ENCODE measurements at places on chromosomes 12 and 14.

- DNase-seq, result no peak
These were observed 300.5 kb downstream of the PRKD1 start for GRCh38 chr14:29627137-29627536.

DNA sequence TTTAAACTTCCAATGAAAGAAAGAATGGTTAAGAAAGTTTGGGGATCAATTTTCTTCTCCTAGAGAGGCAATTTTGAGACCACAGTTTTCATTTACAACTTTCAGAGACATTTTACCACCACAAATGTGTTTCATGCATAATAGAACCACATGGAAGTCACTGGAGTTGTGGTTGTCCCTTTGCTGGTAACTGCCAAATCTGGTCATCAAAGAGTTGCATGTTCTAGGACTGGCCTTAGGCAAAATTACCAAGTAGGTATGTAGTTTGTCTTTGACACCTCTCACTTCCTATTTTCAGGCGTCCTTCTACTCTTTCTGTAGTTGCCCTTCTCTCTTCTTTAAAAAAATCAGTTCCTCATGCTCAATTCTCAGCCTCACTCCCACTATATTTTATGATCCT lies 54.3 kb upstream of the TMX1 start:
- no peak for DNase-seq

DNA sequence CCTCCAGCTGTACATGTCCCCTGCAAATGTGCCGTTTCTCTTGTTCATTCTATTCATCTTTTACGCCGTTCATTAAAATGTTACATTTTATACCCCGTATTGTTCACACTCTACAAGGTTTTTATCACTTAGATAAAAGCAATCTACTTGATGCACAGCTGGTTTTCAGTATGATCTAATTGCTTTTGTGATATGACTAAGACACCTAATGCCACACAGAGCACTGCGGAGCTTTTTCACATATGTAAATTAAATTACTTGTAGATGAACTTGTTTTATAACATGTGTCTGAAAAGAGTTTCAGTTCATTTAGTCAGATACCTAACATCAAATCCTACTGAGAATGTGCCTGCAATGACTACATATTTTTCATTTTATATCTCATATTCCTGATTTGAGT lies 40.9 kb upstream of the RERGL start:
- no peak for DNase-seq

DNA sequence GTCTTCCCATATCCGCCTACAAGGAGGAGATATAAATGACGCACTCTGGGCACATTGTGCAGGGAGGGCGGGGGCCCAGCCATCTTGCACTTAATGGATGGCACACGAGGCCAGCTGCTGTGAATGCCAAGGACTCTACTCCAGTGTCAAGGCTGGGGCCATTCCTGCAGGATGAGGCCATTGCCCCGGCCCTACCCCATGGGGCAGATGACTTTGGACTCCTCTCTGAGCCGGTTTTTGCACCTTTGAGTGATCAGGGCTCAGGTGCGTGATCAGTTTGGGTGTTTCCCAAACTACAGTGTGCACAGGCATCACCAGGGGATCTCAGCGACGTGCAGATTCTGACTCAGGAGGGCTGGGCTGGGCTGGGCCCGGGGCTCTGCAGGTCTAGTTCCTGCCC lies 16.1 kb downstream of the MMAB start:
- DNase-seq, result no peak

Measured in adipocyte (in vitro differentiated cells).